Hindlimb muscle (tissue), 1 donor: ENCODE measurements at places on chromosomes 5 and 9.

GRCh38 chr9:87513161-87513560, 15.5 kb downstream of the DAPK1 start:
- DNase-seq, result no peak

GRCh38 chr5:103112910-103113309, 7.0 kb downstream of the GIN1 start:
- DNase-seq, result no peak

DNA sequence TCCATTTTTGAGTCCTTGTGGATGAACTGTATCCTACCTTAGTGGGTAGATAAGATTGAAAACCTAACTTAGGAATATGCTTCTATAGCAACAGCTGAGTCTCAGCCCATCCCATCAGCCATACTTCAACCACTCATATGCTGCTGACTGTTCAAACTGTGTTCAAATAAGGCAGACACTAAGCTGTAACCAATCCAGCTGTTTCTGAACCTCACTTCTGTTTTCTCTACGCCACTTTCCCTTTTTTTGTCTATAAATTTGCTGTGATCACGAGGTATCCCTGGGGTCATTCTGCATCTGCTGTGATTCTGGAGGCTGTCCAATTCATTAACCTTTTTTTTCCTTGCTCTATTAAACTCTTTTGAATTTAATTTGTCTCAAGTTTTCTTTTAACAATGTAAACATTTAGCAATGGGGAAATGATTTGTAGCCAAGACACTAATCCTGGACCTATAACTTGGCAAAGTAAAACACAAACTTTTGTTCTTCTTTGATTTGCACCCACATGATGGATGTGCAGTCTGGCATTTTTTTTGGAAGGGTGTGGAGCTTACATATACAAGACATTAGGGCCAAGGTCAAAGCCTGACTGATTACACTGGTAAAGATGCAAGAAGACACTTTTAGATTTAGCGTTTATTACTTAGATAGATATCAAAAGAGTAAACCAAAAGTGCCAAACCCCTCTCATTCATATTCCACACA, 14.9 kb upstream of the SCGB3A2 start:
- DNase-seq, result no peak

DNA sequence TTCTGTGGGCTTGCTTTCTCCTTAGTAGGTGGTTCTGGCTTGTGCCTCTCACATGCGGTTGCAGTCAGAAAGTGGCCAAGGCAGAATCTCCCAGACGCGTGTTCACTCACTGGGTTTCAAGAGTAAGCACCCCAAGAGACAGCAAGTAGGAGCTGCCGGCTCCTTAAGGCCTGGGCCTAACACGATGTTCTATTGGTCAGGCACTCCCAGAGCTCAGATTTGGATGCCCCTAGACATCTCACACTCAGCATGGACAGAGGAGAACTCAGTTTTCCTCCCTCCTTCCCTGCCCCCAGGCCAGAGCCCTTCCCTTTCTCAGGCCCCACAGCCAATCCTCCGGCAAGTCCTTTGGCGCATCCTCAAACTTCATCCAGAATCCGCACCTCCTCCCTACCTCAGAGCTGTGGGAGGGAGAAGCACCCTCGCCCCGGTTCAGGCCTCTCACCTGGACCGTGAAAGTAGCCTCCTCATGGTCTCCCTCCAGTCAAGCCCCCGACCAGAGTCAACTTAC, 6.5 kb upstream of the CARD19 start:
- no peak for DNase-seq

GRCh38 chr5:856531-857425, 6.0 kb upstream of the ZDHHC11 start:
- no peak for DNase-seq

- peak; percentile 66 for DNase-seq
Observed at GRCh38 chr9:15873573-15874177, 320.8 kb downstream of the CCDC171 start.

DNA sequence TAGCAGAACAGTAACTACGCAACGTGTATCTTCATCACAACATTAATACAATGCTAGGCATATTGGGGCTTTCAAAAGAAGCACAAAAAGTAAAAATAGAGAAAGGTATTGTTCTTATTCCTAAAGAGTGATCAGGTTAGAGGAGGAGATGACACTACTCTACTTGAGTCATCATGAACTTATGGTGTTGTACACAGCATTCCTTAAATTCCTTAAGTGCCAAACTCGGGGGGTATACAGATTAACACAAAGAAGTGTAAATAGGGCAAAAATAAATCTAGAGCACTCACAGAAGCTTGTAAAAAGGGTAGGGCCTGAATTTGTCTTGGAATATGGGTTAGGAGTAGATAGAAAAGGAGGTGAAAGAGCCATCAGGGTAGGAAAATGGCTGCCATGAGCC, 308.0 kb upstream of the DAP start:
- no peak for DNase-seq

DNA sequence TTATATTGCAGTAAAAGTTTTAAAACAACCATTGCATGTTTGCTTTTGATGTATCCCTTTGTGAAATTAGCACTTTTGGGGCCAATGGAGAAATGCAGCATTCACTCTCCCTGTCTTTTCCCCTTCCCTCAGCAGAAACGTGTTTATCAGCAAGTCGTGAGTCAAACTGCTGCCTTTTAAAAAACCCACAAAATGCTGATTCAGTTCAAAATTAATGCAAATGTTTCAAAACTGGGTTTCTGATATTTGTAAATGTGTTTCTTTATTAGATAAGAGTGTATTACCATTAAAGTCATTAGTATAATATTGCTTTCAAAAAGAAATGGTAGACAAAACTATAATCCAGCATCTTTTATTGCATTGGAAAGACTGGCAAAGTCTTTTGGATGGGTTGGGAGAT, 47.3 kb downstream of the RAD23B start:
- no peak for DNase-seq

DNA sequence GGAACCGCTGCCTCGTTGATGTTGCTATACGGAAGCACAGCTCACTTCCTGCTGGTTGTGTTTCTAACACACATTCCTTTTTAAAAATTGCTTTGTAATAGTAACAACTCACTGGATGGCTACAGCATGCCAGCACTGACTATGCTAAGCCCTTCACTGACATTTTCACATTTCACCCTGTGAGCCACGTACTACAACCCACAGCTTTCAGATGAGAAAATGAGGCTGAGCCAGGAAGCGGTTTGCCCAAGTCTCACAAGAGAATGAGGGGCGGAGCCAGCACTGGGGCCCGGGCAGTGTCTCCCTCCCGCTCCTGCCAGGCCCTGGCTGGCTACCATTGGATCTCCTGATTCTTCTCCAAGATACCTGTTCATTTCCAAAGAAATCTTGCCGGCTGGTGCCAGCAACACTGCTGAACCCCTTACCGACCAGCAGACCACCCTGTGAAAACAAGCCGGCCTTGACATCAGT, 38.3 kb downstream of the FAM78A start:
- DNase-seq, result no peak

GRCh38 chr5:154770111-154770510, 14.9 kb downstream of the LARP1 start:
- DNase-seq, result no peak

DNA sequence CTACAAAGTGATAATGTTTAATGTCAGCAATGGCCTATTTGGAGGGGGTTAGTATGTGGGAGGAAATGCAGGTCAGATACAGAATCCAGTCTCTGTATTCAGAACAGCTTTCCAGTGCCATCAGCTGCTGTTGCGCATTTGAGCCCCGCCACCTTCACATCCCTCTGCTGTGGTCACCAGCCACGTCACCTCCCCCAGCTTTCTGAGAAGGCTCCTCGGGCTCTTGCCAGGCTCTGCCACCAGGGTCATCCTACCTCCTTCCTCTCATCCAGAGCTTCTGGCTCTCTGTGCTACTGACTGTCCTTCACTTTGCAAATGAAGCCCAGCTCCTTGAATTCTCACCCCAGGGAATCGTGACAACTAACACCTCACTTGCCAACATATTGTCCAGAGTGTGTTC, 138.8 kb downstream of the PIK3R1 start:
- no peak for DNase-seq

GRCh38 chr9:35335164-35335563, 154.7 kb upstream of the RUSC2 start:
- no peak for DNase-seq

GRCh38 chr9:80995759-80996158, 693.6 kb downstream of the TLE1 start:
- no peak for DNase-seq

DNA sequence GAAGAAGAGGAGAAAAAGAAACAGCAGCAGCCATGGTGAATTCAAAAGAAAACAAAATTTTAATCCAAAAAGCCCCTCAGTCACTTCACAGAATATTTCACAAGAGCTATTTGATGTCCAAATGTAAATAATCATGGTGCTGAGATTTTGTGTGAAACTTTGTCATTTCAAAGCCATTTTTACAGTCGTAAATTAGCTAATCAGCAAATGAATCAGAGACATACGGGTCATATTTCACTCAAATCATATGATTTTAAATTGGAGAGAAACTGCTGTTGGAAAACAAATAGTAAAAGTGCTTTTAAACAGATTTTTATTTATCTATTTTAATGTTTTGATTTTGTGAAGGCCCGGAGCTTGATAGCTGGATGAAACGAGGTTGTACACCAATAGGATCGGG, 101.4 kb upstream of the SMIM23 start:
- DNase-seq, result no peak

- DNase-seq, result no peak
Observed at GRCh38 chr5:156379206-156379605, 52.2 kb downstream of the SGCD start.

GRCh38 chr5:77957-78804, 13.8 kb upstream of the PLEKHG4B start:
- DNase-seq, result no peak

DNA sequence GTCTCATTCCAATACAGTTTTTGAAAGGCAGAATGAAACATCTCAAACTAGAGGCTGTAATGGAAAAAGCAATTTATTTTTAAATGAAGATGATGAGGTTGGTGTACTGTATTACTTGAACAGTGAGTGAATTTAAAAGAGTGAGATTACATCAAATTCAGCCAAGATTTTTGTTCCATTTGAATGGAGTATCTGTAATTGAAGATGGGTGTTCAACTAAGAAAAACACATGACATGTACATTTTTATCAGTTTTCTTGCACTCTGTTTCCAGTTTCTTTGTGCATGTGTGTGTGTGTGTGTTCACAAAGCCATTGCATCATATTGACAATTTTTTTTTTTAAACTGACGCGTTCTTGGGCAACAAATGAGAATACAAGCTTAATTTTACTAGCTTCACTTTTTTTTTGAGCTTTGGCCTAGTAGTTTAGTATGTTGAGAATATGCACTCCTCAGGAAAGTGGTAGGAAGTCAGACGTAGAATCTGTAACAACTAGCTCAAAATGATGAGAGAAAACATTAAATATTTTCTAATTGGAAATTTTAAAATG, 243.5 kb downstream of the MAST4 start:
- DNase-seq, result no peak

- DNase-seq, result no peak
Observed at GRCh38 chr5:149014571-149015031, 48.3 kb downstream of the SH3TC2 start.

- DNase-seq, result no peak
Observed at GRCh38 chr9:96874947-96875460, 20.7 kb upstream of the ZNF782 start.

DNA sequence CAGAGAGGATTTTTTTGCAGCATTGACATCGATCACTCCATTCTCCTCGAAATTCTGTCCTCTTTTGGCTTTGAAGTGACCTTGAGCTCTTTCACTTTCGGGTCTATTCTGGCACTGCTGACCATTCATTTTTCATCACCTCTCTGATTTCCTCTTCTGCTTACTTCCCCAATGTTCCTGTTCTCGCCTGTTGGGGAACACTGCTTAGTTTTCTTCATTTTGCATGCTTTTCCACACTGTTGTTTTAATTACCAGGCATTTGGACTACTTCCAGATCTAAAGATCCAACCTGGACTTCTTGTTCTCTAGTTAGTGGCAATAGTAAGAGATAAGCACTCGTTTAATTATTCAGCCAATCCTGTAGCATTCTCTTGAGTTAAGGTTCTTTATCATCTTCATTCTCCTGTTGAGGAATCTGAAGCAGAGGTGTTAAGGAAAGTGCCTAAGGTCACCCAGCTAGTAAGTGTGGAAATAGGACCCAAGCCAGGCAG, 53.4 kb downstream of the MAN2A1 start:
- DNase-seq, result no peak

GRCh38 chr9:6884990-6885389, 127.2 kb downstream of the KDM4C start:
- DNase-seq, result no peak

GRCh38 chr5:147485046-147485445, 24.8 kb downstream of the DPYSL3 start:
- DNase-seq, result no peak

GRCh38 chr9:1729631-1730030, 285.5 kb upstream of the SMARCA2 start:
- no peak for DNase-seq

DNA sequence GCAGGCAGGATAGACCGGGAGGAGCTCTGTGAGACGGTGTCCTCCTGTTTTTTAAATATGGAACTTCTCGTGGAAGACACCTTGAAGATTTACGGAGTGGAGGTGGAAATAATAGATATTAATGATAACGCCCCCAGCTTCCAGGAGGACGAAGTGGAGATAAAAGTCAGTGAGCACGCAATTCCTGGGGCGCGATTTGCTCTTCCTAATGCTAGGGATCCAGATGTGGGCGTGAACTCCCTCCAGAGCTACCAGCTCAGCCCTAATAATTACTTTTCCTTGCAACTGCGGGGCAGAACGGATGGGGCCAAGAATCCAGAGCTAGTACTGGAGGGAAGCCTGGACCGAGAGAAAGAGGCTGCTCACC, 621 bp downstream of the PCDHGA11 start:
- no peak for DNase-seq

- no peak for DNase-seq
Observed at GRCh38 chr5:177397875-177398390, 2.5 kb downstream of the PFN3 start.

- DNase-seq, result no peak
Observed at GRCh38 chr5:127834554-127834953, 131.4 kb downstream of the CCDC192 start.

DNA sequence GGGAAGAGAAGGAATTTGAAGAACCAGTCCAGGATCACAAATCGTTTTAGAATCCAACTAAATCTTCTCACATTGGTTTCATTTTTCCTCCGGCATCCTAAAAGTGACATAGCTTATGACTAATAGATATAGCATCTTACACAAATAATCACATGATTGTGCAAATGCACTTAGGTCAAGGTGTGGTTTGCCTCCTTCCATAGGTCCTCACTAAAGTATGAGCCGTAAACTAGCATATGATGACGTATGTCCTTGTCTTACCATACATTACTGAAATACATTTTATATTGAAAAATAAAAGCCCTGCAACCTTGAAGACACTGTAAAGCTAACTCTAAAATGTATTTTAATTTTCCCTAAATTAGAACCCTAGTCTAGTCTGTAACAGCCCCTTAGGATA, 362.7 kb upstream of the ADAMTS16 start:
- DNase-seq, result no peak

DNA sequence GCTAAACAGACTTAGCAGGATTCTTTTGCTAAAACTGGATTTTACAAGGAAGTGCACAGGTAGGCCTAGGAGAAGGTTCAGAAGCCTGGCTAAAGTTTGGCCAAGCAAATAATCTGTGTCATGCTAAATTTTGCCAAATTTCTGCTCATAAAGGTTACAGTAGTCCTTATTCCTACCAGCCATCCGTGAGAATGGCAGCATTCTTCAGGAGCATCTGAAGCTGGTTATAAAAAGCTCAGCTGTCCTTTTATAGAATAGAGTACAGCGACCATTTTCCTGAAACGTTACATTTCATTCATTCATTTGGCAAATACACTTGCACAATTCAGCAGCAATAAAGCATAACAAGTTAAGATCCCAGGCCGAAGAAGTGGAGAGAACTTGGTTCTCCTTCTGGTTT, 6.9 kb downstream of the GSN start:
- no peak for DNase-seq
